ENCODE measurements at places on chromosomes 12 and 14. TPM values are rescaled to one million over a fixed set of nuclear protein-coding genes. Genes with fewer than 3 reads are reported as not detected.

DNA sequence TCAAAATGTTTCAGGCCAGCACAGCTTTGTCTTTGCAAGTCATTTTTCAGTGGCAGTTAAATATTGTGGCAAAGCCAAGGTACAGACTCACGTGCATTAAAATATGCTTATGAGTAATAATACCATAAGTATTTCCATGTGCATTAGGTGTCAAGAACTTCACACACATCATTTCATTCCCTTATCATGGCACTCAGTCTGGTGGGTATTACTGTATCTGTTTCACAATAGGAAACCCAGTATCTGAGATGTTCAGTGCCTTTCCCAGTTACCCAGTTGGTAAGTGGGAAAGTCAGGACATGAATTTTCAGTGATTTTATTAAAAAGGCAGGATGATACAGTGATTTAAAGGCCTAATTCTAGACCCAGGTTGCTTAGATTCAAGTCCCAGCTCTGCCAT is 52.9 kb downstream of the IFNG start:
- no peaks in the 10 kb centered on the region for H3K36me3 ChIP-seq
- no peak for DNase-seq
- H3K27ac ChIP-seq, result no peak overlapping the region
- no peaks in the 10 kb centered on the region for H3K4me1 ChIP-seq

DNA sequence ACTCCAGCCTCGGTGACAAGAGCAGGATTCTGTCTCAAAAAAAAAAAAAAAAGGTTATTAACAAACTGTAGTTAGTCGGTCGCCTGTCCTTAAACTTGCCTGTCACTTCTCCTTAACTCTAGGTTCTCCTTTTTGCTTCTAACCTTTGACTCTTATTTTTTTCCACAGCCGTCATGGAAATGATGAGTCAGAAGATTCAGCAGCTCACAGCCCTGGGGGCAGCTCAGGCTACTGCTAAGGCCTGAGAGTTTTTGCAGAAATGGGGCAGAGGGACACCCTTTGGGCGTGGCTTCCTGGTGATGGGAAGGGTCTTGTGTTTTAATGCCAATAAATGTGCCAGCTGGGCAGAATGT is 418 bp upstream of the MYG1 start:
- peak; percentile 85 for DNase-seq
- H3K27ac ChIP-seq, result peak overlapping the region; percentile 86
- peaks cover 19% of the 10 kb centered on the region for H3K4me1 ChIP-seq
- H3K27me3 ChIP-seq, result no peaks in the 10 kb centered on the region
- H3K4me3 ChIP-seq, result no peak overlapping the region

- no peaks in the 10 kb centered on the region for H3K4me1 ChIP-seq
- H3K27me3 ChIP-seq, result no peaks in the 10 kb centered on the region
- no peaks in the 10 kb centered on the region for H3K36me3 ChIP-seq
These were observed 725 bp downstream of the RIMBP2 start for GRCh38 chr12:130715150-130715997.

DNA sequence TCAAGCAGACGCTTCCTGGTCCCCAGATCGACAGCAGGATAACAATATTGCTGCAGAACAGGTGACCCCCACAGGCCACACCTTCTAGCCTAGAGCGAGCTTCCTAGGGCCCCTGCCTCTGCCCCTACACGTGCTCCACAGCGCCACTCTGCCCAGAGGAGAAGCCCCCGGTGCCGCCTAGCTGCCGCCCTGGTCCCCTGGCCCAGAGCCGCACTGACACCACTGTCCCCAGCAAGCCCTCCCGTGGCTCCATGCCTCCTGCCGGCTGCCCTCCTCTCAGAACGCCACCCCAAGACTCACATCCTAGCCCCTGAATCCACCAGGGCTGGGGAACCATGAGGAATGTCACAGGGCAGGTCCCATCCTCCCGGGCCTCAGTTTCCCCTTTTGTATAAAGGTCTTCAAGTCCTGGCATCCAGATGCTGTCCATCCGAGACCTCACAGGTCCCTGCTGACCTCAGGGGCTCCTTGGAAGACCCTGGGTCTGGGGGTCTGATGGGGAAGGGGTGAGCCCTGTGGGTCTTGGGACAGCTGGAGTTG is 31.0 kb downstream of the JAG2 start:
- DNase-seq, result no peak
- H3K27me3 ChIP-seq, result peaks cover 10% of the 10 kb centered on the region
- no peaks in the 10 kb centered on the region for H3K36me3 ChIP-seq
- H3K4me3 ChIP-seq, result no peak overlapping the region
- no peaks in the 10 kb centered on the region for H3K4me1 ChIP-seq
- no peak overlapping the region for H3K27ac ChIP-seq

GRCh38 chr12:52442600-52443061 is 8.5 kb upstream of the KRT75 start:
- H3K4me1 ChIP-seq, result no peaks in the 10 kb centered on the region
- H3K27me3 ChIP-seq, result peaks cover 12% of the 10 kb centered on the region
- H3K4me3 ChIP-seq, result no peak overlapping the region
- H3K36me3 ChIP-seq, result no peaks in the 10 kb centered on the region

The SLC38A4 gene
- 2.3 TPM for total RNA-seq

The SYNDIG1L gene
- not detected for total RNA-seq
